ENCODE measurements at places on chromosomes 7 and 10.

DNA sequence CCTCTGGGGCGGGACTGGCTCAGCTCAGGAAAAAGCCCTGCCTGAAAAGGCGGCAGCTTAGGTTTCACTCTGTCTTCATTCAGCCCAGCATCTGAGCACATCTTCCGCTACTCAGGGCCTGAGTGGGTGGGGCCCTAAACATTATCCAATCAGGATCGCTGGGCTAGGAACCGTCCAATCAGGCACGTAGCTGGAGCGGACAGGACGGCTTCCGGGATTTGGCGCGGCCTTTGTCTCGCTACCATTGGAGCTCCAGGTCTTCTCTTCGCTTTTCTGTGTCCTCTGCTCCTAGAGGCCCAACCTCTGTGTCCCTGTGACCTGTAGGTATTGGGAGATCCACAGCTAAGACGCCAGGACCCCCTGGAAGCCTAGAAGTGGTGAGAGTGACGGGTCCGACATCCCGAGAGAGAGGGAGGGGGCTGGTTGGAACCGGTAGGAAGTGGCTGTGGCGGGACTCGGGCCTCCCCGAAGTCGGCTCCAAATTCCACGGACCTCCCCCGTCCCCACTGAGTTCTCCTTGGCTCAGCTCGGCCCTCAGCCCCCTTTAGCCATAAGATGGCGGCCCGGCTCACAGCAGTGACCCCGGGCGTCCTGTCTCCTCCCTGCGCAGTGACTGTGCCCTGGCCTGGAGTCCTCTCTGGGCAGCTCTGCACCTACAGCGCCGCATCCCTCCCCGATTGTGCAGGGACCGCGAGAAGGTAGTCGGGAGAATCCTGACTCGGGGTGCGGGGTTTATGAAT is 99.1 kb downstream of the ZNF680 start:
- no peak for DNase-seq

GRCh38 chr10:129334266-129334665 is 132.8 kb upstream of the MGMT start:
- peak; percentile 15 for DNase-seq

DNA sequence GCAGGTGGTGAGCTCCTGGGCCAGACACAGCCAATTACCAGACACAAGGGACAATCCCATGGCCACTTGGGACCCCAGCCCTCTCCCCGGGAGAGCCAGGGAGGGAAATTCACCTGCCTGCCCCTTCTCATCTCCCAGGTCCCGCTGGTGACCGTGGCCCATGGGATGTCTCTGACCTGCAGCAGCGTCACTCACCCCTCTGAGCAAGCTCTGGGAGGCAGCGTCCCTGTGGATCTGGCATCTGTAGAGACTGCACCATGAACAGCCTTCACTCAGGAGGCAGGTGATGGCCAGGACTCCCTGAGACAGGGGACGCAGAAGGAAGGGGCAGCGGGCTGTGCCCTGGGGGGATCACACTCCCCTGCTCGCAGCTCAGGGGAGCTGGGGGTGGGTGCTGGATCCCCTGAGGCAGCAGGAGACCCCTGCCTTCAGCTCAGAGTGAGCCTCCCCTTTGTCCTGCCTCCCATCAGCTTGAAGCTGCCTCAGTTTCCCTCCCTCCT is 90.8 kb downstream of the FOXL3 start:
- peak; percentile 42 for DNase-seq

GRCh38 chr7:70318511-70318910 is 720.2 kb downstream of the AUTS2 start:
- DNase-seq: no peak

All from neural progenitor cell (in vitro differentiated cells).